ENCODE measurements at places on chromosomes 11 and 22.

GRCh38 chr11:23604966-23605365, 744.7 kb upstream of the CCDC179 start:
- no peak for DNase-seq

DNA sequence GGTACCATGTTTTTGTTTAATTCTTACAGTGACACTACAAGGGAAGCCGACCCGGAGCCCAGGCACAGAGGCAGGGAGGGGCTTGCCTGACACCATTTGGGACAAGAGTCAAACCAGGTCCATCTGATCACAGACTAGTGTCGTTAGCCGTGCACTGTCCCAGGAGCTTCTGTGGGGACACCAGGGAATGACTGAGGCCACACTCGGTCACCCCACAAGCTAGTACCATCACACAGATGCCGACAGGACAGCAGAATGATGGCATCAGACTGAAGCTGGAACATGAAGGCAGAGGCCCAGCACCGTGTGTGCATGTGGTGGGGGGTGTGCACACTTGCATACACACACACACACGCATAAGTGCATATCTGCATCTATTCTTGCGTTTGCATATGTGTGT, 61.5 kb upstream of the NECTIN1 start:
- peak; percentile 23 for DNase-seq

- DNase-seq = no peak
Measured at GRCh38 chr11:90587896-90588295, 365.0 kb upstream of the CHORDC1 start.

DNA sequence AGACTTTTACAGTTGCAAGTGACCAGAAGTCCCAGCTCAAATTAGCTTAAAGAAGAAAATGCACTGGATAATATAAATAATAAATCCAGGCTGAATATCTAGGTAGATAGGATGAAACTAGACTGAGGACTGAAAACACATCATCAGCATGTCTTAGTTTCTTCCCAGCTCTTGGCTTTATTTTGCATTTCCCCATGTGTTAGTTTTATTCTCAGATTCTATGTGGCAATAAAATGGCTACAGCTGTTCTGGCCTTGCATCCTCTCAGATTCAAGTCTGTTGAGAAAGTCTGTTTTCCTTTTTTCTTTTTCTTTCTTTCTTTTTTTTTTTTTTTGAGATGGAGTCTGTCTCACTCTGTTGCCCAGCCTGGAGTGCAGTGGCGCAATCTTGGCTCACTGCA, 22.6 kb upstream of the CAT start:
- DNase-seq = no peak

DNA sequence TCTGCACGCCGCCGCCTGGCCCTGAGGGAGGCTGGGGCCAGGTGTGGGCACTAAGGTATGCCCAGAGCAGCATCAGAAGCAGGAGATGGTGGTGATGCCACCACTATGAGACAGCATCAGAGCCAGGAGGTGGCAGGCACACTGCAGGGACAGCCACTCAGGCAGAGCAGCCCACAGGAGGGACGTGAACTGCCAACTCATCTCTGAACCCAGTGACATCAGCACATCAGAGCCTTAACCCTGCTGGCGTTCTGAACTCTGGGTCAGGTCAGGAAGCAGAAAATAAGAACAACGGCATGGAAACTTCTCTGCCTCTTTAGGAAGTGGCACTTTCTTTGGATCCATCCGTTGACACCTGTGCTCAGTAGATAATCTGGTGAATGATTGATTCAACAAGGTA, 14.7 kb upstream of the IFT27 start:
- DNase-seq = no peak

GRCh38 chr11:115958089-115959000, 454.1 kb upstream of the CADM1 start:
- no peak for DNase-seq

- DNase-seq = no peak
Measured at GRCh38 chr22:47300698-47301405, 538.4 kb downstream of the TBC1D22A start.

DNA sequence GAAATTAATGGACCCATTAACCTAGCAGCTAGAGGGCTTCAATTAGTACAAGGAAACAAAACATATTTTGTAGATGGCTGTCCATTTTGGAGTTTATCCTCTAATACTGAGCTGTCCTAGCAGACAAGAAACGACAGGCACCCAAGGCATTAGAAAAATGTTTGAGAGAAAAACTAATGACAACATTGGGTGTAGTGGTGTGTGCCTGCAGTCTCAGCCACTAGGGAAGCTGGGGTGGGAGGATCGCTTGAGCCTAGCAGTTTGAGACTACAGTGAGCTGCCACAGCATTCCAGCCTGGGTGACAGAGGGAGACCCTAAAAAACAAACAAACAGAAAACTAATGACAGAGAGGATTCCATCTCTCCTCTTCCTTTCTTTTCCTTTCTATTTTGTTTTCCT, 1.5 kb downstream of the A4GALT start:
- no peak for DNase-seq

DNA sequence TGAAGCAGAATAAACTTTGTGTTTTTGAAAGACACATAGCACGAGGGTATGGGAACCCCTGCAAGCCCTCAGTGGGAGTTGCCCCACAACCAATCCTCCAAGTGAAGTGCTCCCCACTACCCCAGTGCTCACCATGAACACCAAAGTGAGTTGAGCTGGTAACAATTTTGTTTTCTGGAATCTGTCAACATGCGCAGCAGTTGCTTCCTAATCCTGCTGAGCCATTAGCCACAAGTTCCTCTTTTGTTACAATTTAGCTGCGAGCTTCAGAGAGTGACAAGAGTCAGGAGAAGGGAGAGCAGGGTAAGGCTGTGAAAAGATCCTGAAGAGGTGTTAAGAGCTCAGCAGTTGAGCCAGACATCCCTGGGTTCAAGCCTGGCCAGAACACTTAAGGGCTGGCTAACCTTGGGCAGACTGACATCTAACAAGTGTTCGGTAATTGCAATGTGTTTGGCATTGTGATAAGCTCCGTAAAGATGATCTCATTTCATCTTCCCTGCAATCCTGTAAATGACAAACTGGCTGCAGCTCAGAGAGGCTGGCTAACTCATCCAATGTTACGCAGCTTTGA, 24.1 kb upstream of the ASPHD2 start:
- DNase-seq = no peak

DNA sequence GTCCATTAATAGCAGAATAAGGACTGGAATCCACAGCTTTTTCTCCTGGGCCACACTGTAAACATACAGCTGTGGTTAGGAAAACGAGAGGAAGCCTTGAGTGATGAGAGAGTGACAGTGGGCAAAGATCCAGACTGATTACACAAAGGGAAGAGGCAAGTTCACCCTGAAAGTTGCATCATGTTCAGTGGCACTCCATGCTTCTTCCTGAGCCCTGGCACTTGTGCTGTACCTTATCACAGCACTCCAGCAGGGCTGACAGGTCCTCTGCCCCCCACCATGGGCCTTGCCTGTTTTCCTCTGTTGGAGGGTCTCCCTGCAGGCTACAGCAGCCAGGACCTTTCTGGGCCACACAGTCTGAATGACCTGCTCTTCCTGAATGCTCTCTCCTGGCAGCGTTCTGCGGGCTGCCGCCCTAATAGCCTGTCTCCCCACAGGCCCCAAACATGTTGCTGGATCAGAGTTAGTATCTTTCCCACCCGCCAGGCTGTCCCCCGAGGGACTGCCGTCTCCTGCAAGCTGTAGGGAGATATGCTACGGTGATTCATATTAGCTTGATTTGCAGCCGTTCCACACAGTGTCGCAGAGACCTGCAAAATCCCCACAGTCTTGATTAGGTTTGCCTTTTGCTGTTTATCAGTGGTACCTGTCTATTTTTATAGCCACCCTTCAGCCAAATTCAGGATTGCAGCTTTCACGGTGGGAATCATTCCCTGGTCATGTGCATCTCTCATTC, 60.2 kb downstream of the NTM start:
- no peak for DNase-seq

DNA sequence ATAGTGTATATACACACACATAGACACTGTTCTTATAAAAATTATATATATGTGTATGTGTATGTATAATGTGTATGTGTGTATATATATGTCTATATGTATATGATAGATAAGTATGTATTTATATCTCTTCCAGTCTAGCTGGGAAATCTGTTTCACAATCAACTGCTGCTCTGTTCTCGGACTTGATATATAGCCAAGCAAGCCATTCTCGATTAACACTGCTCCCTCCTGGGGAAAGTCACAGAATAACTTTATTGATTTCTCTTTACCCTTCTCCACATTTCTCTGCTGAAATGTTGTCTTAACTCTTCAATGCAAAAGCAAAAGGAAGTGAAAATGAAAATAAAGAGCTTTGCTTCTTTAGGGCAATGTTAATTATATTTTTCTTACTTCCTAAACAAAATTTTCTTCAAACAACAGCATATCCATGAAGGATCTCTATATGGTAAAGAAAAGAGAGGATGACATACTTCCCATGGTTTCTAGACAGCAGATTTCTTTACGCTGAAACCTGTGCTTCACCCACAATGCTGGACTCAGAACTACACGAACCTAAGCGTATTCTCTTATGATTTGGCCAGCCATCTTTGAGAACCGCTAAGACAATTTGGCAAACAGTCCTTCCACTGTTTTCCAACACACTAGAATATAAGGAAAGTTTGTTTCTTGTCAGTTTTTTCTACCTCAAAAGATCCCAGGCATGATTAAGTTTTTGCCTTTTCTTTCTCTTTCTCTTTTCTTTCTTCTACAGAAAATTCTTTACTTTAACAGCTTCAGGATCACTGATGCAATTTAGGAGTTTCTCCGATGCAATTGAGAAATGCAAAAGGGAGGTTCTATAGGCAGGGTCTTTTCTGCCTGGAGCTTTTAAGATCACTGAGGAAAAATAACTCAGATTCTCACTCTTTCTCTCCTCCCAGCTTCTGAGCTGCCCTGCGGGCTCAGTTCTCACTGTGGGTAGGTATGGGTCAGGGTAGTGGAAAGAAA, 1.9 kb downstream of the BLID start:
- no peak for DNase-seq

DNA sequence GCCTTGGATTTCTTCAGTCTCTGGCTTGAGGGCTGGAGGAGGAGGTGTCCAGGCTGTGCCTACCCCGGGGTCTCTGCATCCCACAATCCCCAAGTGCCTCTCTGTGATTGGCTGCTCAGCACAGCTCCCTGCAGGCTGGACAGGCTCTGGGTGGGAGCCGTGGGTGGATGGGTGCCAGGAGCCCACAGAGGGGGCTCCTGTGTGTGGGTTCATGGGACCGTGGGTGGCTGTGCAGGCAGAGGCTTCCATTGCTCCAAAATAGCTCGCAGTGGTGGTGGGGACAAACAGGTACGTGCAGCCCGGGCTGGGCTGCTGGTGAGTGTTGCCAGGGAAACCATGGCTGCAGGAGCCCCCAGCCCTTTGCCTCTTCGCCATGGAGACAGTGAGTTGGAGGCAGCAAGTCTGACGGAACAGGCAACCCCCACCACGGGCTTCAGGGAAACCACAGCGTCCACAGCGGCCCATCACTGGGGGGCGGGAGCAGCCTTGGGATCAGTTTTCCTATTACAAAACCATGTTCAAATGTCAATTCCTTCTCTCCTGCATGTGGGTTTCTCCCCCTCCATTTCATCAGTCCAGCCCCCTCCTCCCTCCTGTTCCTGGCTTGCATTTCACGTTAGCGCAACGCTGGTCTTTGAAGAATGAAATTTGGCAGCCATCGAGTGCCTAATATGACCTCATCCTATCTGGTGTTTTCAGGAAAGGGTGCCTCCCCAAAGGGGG, 155.2 kb downstream of the TRIM29 start:
- DNase-seq = no peak

- DNase-seq = no peak
Measured at GRCh38 chr11:83540728-83541127, 254.6 kb upstream of the CCDC90B start.

GRCh38 chr11:71927820-71928736, at the start of gene XNDC1N:
Gene XNDC1N, minus strand, starts transcription at chr11:71928594. Its CDS starts 5,241 bp downstream, at chr11:71923353.
- peak; percentile 97 for DNase-seq

DNA sequence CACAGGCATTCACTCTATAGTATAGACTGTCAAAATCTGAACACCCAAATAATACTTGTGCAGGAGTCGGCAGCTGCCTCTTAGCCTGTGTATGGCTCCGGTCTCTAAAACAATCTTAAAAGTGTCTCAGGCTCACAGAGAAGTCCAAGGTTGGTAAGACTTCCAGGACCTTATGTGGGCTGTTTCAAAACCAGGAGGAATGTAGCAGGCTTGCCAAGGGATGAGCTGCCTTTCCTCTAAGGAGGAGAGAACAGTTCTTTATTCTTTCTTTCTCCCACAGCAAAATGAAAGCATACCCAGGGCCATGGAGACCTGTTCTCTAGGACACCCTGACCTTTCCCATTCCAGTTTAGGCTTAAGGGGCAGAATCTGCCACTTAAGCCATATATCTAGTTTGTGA, 176.5 kb downstream of the TRPC6 start:
- DNase-seq = no peak

DNA sequence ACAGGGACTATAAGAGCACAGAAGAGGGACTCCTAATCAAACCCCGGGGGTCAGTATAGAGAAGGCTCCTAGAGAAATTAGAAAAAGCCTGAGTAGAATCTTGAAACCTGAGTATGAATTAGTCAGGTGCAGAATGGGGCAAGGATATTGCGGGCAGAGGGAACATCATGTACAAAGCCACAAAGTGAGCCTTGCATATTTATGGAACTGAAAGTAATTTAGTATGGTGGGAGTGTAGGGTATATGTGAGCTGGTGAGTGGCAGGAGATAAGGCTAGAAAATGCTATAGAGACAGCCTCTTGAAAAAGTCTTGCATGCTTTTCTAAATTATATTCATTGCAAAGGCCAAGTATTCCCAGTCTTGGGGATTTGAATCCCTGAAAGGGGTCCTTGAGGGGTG, 93.7 kb downstream of the STIM1 start:
- no peak for DNase-seq

GRCh38 chr11:123956752-123957151, 13.1 kb upstream of the OR6T1 start:
- no peak for DNase-seq

GRCh38 chr11:105942921-105943320, 79.1 kb downstream of the MSANTD4 start:
- DNase-seq = no peak

DNA sequence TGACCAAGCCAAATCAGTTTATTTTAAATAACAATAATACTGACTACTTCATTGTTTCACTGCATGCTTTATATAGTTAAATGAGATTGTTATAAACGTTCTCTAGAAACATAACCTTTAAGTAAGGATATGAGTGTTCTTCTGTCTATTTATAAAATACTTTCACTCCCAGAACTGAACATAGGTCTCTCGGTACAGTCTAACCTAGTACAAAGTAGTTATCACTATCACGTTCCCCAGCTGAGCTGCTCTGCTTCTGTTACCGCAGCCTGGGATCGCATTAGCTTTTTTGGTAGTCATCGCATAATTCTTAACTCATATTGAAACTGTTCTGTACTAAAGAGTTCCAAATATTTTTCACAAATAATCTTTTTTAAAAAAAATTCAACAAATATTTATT, 143.6 kb downstream of the WNT11 start:
- DNase-seq = no peak

DNA sequence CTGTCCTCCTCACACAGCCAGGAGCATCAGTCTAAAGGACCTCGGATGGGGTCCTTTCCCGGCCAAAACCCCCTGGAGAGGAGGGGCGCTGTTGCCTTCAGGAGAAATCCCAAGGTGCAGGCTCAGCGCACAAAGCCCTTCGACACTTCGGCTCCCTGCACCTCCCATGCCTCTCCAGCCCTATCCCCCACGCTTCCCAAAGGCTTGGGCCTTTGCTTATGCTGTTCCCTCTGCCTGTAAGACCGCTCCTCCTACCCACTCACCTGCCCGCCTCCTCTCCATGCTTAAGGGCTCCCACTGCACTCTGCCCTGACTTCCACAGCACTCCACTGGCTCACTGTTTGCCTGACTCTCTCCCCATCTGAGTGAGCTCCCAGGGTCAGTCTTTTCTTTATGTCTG, 13.5 kb downstream of the SLC15A3 start:
- no peak for DNase-seq

GRCh38 chr22:45254388-45254787, 13.7 kb upstream of the KIAA0930 start:
- DNase-seq = no peak

Data from kidney (tissue), 22 donors.